ENCODE measurements at places on chromosomes 7 and 10. TPM values are rescaled to one million over a fixed set of nuclear protein-coding genes. Genes with fewer than 3 reads are reported as not detected.

Gene MSMB
- not detected for total RNA-seq

Gene PLXNA4
- 0.14 TPM for total RNA-seq

Gene TMEM225B
- total RNA-seq = not detected

Gene AASS
- 10.9 TPM for total RNA-seq

Gene CCNJ
- 17.1 TPM for total RNA-seq

Gene ACSL5
- total RNA-seq = 1.5 TPM

Gene FAM237B
- not detected for total RNA-seq

Gene LRIT2
- not detected for total RNA-seq

Gene SPDYE1
- not detected for total RNA-seq

Gene C10orf62
- not detected for total RNA-seq

Gene SCRN1
- 79.6 TPM for total RNA-seq

Gene VIPR2
- not detected for total RNA-seq

Gene RBP3
- total RNA-seq = not detected

Gene RNLS
- total RNA-seq = 25.9 TPM

Gene KLLN
- 1.0 TPM for total RNA-seq

GRCh38 chr10:6068422-6068821 is 6.3 kb upstream of the IL2RA start:
- DNase-seq = no peak

DNA sequence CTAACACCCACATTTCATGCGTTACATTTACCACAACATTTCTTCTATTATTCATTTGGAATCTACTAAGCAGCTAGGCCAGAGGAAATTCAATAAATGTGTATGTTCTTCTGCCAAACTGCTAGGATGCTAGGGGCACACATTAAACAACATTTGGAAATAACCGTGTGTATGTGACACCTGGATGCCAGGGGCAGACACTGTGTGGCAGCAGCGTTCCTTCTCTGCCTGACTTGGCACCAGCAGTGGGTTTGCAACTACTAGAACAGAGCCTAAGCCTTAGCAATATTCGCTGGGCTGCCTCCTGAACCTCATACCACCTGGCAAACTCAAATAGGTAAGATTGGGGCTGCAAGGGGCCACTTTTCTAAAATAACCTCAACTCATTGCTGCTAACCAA is 182.1 kb downstream of the CHCHD3 start:
- DNase-seq = no peak

DNA sequence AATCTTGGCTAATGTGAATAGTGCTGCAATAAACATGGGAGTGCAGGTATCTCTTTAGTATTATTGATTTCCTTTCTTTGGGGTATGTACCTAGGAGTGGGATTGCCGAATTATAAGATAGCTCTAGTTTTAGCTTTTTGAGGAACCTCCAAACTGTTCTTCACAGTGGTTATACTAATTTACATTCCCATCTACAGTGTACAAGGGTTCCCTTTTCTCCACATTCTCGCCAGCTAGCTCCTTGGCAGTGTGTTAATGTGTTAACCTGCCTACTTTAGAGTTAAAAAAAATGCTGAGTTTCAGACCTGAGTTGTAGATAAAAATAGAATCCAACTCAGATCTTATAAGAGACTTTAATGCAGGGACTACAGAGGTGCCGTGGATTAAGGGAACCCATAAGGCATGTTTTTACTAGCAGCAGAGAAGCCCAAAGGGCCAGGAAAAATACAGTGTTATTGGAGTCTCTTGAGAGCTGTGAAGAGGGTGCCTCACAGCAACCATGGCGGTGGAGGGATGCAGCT is 35.4 kb downstream of the CDK13 start:
- DNase-seq = no peak

- no peak for DNase-seq
Measured at GRCh38 chr7:9981742-9982349, 991.8 kb upstream of the PHF14 start.

GRCh38 chr7:96253441-96253840 is 68.5 kb downstream of the SLC25A13 start:
- DNase-seq = no peak

DNA sequence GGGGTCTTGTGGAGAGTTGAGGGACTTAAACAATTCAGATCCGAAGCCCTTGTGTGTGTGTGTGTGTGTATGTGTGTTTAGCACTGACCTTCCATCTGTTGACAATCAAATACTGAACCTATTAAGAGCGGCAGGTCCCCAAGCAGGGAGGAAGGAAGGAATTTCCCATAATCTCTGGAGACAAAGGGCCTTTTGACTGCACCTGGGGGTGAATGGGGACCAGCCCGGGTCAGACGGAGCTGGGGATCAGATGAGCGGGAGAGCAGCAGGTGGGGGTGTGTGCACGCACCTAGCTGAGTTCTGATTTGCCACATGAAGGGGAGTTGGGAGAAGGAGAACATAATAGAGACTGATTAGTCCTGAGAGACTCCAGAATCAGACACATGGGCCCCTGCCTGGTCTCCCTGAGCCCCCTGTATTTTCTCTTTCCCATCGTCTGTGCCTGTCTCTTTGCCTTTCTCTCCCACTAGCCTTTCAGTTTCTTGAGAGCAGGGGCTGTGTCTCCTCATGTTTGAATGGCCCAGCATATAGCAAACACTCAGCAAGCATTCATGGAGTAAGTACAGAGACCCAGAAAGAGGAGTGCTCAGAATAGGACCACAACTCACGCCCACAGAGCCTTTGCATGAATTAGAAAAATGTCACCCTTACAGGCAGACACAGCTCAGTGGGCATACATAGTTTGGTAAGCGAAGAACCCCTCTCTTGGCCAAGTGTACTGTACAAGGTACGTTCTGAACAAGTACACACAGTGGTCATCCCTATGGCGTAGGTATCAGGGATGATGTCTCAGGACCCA is 288.3 kb upstream of the HABP2 start:
- no peak for DNase-seq

- no peak for DNase-seq
Measured at GRCh38 chr10:65346466-65346865, 1579.4 kb upstream of the LRRTM3 start.

DNA sequence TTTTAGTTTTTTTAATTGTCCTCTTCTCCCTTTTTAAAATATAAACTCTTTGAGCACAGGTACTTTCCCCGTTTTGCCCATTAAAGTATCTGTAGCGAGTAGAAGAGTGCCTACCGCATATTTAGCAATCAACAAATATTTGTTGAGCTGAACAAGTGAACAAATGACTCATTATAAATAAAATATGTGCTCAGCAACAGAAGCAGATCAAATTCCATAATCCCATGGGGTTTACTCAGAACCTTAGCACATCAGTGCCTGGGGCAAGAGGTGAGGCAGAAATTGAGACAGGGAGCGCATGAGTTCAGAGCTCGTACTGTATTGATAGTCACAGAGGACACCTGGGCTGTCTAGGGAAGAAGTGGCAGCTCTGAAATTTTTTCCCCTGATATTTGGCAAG is 161.0 kb downstream of the SEM1 start:
- DNase-seq = no peak

- DNase-seq = no peak
Measured at GRCh38 chr10:95356190-95356955, 65.6 kb upstream of the PDLIM1 start.

- no peak for DNase-seq
Measured at GRCh38 chr10:29956335-29956924, 103.0 kb downstream of the JCAD start.

GRCh38 chr10:7853226-7853842 is 35.0 kb downstream of the TAF3 start:
- no peak for DNase-seq

DNA sequence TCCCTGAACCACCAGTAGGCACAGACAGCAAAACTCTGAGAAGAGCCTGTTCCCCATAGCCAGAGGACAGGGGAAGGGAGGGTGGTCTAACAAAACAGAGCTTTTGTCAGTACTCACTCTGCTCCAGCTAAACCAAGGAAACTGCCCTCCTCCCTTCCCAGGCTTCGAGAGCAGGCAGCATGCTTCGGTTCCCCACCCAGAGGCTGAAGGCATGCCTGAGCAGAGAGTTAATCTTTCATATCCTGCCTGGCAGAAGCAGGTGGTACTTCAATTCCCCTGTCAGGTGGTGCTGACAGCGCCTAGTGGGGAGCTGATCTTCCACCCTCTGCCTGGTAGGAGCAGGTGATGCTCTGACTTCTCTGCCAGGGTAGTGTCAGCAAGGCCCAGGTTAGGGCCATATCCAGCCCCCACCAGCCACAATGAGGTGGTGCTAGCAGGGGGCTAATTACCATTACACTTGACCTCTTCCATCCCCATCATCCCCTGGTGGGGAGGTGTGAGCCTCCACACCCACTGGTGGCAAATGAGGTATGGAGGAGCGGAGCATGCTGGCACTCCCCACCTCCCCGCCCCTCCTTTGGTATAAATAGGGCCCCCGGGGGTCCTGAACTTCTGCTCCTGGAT is 35.1 kb downstream of the SDK1 start:
- DNase-seq = no peak

GRCh38 chr10:93762979-93763391 is 5.2 kb downstream of the LGI1 start:
- DNase-seq = no peak

GRCh38 chr10:124196659-124197058 is 103.3 kb upstream of the CHST15 start:
- DNase-seq = no peak

GRCh38 chr7:16421333-16422102 is at the start of gene CRPPA:
Gene CRPPA (minus strand): TSS chr7:16421538. CDS start chr7:16421322, 216 bp downstream.
- DNase-seq = no peak

- no peak for DNase-seq
Measured at GRCh38 chr7:24349339-24349738, 65.3 kb downstream of the NPY start.

DNA sequence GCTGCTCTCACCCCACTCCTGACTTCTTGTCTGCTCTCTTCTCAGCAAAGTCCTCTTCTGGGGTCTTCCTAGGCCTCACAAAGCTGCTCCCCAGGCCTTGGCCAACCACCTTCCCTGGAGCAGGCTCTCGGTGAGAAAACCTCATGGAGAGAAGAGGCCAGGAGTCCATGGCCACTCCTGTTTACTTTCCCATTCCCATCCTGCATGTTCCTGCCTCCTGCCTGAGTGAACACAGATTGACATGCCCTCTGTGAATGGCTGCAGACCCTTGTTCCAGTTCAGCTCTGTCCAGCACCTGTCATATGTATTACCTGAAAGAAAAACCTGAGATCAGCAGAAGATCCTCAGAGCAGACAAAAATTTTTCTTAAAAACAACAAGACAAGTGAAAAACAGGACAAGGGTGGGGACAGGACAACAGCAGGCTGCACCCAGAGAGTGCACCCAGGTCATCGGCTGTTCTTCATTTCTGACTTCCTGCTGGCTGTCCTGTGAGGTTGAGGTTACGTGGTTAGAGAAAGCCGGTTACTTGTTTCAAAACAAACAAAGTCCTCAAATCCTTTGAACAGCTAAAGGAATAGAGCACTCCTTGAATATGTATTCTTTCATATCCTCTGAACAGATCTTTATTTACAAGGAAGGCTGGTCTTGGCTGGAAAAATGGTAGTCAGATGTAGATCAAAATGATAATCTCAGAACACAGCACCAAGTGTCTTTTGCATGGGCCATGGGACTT is 34.0 kb upstream of the DLD start:
- DNase-seq = no peak

DNA sequence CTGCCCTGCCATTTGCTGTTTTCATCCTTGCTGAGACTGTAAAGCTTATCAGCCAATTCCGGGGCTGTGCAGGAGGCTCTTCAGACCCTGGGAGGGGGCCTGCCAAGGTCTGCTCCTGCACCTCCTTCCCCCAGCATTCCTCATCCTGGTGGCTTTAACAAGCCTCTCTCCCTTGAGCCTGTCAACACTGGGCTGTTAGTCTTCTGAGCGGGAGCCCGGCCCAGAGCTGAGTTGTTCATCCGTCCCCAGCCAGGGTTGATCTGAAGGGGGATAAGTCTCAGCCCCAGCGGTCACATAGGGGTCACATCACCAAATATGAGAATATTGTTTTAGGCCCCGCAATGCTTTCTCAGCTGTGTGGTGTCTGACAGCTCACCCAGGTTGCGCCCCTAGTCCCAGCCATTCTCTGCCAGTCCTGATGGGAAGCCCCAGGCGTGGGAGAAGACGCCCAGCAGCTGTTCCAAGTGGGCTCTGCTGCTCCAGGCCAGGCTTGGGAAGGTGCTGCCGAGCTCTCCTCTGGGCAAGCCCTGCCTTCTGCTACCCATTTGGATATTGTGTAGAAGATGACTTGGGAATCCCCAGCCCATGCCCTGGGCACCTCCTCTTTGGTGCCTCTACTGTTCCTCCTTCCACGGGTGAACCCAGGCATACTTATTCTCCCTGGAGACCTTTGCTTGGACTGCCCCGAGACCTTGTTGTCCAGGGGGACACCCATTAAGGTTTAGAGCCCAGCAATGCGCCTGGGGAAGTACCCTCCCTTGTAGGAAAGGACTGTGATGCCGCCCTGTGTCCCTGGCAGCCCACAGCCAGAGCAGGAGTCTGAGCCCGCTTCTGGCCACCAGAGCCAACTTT is 23.5 kb upstream of the TRIM8 start:
- DNase-seq = no peak

GRCh38 chr7:76063525-76063924 is 15.6 kb downstream of the MDH2 start:
- DNase-seq = no peak

DNA sequence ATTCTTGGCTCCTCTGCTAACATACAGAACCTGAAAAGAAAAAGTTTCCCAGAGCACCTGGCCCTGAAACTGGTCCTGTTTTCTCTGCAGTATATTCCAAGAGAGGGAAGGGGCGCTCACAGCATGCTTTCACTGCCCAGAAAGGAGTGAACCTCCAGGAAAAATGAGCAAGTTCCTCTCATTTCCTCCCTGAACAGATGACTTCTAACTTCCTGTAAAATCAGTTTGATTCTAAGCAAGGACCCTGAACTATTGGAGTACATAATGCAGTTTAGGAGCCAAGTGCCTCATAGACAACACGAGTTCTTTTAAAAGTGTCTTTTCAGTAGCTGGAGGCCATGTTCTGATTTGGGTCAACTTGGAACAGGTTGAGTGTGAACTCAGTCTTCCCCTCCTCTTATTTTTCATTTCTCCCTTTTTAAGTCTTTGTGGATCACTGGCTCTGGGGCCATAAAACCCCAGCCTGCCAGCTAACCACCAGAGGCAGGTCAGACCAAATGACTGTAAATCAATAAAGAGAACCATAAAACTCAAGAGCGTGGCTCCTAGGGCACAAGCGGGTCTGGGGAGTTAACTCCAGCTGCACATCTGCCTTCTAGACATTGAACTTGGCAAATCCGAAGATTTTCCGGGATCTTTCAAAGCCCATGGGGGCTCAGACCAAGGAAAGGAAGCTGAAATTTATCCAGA is 5.9 kb upstream of the LRRC18 start:
- DNase-seq = no peak

- DNase-seq = no peak
Measured at GRCh38 chr10:94890264-94891022, 48.0 kb upstream of the CYP2C9 start.

GRCh38 chr10:101587725-101588653 is at the start of the genes DPCD and POLL:
Gene DPCD (plus strand): TSS chr10:101588321. CDS start chr10:101588337, 16 bp downstream.
Gene POLL (minus strand): TSS chr10:101588257. CDS start chr10:101587360, 897 bp downstream.
- peak; percentile 81 for DNase-seq
